Suppressor macrophage treated with lipopolysaccharide for 1 hour (primary cell): ENCODE measurements at places on chromosomes 2 and 18.

GRCh38 chr2:32711219-32711618, 83.4 kb downstream of the TTC27 start:
- DNase-seq, result peak; percentile 60

- no peak for DNase-seq
These were observed 155.5 kb upstream of the CAVIN2 start for GRCh38 chr2:192002418-192002817.

GRCh38 chr2:54336977-54337255, 80.9 kb upstream of the TSPYL6 start:
- no peak for DNase-seq

DNA sequence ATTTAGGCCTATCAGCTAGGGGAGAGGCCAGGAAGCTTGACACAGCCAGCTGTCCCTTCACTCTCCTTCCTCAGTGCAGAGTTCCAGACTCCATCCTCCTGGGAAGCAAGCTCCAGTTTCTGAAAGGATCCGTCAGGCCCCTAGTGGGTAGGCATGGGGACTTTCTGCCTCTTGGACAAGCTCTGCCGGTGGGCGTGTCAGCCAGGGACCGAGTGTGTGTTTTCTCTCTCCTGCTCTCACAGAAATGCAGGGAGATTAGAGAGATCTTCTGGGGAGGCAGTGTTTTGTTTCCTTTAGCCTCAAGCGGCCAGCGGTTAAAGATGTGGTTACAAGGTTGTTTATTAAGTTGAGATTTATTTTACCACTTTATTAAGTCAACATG, 29.9 kb upstream of the OTOS start:
- DNase-seq, result no peak

GRCh38 chr2:165471349-165471950, 2.0 kb downstream of the CSRNP3 start:
- DNase-seq, result no peak
